ENCODE measurements at places on chromosomes 4 and X. TPM values are rescaled to one million over a fixed set of nuclear protein-coding genes. Genes with fewer than 3 reads are reported as not detected.

GRCh38 chrX:11395859-11396258 lies 102.6 kb downstream of the AMELX start:
- no peak overlapping the region for H3K4me3 ChIP-seq
- no peaks in the 10 kb centered on the region for H3K4me1 ChIP-seq
- no peaks in the 10 kb centered on the region for H3K36me3 ChIP-seq
- DNase-seq: no peak

- DNase-seq: no peak
- no peaks in the 10 kb centered on the region for H3K4me1 ChIP-seq
- no peaks in the 10 kb centered on the region for H3K36me3 ChIP-seq
- H3K27me3 ChIP-seq: peaks cover 28% of the 10 kb centered on the region
Observed at GRCh38 chr4:104930298-104930697, 216.4 kb upstream of the TET2 start.

GRCh38 chr4:112894951-112895350 lies 154.5 kb upstream of the ANK2 start:
- H3K4me1 ChIP-seq: peaks cover 56% of the 10 kb centered on the region
- no peaks in the 10 kb centered on the region for H3K27me3 ChIP-seq
- DNase-seq: no peak
- H3K4me3 ChIP-seq: no peak overlapping the region
- H3K36me3 ChIP-seq: no peaks in the 10 kb centered on the region

DNA sequence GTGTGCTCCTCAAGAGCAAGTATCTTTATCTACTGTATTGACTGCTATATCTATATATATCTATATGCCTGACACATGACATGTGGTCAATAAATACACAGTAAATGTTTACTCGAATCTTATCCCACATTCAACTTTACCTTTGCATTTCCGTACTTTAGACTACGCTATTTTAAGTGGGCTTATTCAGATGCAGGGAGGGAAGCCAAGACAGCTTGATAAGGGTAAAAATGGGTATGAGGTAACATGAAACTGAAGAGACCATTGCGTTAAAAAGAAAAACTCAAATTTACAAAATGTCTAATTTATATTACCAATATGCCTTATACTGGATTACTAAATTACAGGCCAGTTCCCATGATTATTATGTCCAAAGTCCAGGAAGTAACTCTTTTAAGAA lies 17.8 kb downstream of the SEPSECS start:
- H3K27ac ChIP-seq: no peak overlapping the region
- no peaks in the 10 kb centered on the region for H3K27me3 ChIP-seq
- no peaks in the 10 kb centered on the region for H3K36me3 ChIP-seq
- no peak for DNase-seq
- no peak overlapping the region for H3K4me3 ChIP-seq

DNA sequence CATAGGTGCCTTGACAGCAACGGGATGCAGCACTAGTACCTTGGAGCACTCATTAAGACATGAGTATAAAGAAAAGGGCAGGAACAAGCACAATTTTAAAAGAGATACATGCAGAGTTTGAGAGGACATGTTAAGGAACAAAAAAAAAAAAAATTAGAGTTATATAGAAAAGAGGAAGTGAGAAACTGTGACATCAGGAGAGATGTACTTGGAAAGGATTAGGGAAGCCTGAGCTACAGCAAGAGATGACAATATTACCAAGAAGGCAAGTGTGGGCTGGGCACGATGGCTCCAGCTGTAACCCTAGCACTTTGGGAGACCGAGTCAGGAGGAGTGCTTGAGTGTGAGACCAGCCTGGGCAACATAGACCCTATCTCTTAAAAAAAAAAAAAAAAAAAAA lies 37.4 kb downstream of the GPR143 start:
- no peak overlapping the region for H3K4me3 ChIP-seq
- no peak for DNase-seq
- H3K36me3 ChIP-seq: no peaks in the 10 kb centered on the region

RAB9B gene
- 2.2 TPM for total RNA-seq

DNA sequence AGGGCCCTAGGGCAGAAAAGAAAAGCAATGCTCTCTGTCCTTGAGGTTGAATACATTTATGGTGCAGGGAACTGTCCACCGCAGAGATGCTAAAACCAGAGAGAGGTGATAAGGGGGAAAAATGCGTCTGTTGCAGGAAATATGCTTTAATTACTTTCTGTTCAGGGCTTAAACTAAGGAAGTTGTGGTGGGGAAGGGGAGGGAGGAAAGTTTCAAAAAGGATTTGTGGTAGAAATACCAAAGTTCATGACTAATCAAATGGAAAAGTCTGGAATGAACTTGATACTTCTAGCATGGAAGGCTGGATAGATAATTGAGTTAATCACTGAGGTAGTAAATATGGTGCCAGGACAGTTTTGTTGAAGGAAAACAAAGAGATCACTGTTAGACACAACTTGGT lies 99.0 kb downstream of the ASB9 start:
- H3K27me3 ChIP-seq: no peaks in the 10 kb centered on the region
- no peak for DNase-seq
- H3K36me3 ChIP-seq: no peaks in the 10 kb centered on the region

GRCh38 chrX:132023896-132024386 lies 839 bp downstream of the STK26 start:
- H3K27ac ChIP-seq: no peak overlapping the region
- H3K27me3 ChIP-seq: no peaks in the 10 kb centered on the region
- H3K4me3 ChIP-seq: peak overlapping the region; percentile 70
- no peaks in the 10 kb centered on the region for H3K36me3 ChIP-seq
- DNase-seq: peak; percentile 49
- no peaks in the 10 kb centered on the region for H3K4me1 ChIP-seq

DNA sequence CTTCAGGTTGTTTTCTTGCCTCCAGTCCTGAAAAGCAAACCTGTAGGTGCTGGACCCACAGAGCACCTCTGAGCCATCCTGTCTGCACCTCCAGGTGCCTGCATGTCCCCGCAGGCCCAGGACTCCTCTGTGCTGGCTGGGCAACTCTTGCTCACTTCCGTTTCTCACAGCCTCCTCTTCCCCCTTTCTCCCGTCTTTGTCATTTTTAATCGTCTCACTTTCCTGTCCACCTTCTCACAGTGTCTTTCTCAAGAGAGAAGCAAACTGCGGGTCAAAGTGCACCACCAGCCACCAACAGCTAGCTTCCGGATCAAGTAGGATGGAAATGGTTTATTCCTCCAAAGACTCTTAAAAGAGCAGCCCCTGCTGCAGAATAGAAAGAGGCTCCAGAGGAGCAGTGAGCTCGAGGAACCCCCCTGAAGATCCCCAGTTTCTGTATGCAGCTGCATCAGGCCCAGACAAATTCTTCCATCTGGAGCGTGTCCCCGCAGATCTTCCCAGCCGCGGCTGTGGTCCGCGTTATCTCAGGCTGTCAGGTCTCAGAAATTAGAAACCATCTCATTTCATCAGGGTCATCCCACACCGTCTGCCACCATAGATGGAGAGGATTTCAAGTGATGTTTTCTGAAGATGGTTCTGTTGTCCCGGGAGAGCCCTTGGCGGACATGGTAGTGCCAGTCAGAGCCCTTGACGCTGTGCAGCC lies 87.7 kb downstream of the FHDC1 start:
- no peak overlapping the region for H3K27ac ChIP-seq
- DNase-seq: no peak
- peaks cover 20% of the 10 kb centered on the region for H3K4me1 ChIP-seq
- H3K4me3 ChIP-seq: no peak overlapping the region
- no peaks in the 10 kb centered on the region for H3K36me3 ChIP-seq

GRCh38 chr4:90842960-90843359 lies 715.8 kb downstream of the CCSER1 start:
- H3K27ac ChIP-seq: no peak overlapping the region
- H3K36me3 ChIP-seq: no peaks in the 10 kb centered on the region
- no peaks in the 10 kb centered on the region for H3K27me3 ChIP-seq
- no peak for DNase-seq
- H3K4me1 ChIP-seq: no peaks in the 10 kb centered on the region
- H3K4me3 ChIP-seq: no peak overlapping the region

GYPE gene
- not detected for total RNA-seq

HPGD gene
- not detected for total RNA-seq

Data from neural progenitor cell (in vitro differentiated cells).